ENCODE measurements at places on chromosomes 12 and 14.

GRCh38 chr14:32077081-32078022, at the start of gene ARHGAP5:
TSS of gene ARHGAP5 (plus strand) at chr14:32077304. CDS start at chr14:32090670, 13,366 bp downstream.
- peak; percentile 46 for DNase-seq

- no peak for DNase-seq
Observed at GRCh38 chr12:107518868-107519267, 166.7 kb upstream of the PWP1 start.

DNA sequence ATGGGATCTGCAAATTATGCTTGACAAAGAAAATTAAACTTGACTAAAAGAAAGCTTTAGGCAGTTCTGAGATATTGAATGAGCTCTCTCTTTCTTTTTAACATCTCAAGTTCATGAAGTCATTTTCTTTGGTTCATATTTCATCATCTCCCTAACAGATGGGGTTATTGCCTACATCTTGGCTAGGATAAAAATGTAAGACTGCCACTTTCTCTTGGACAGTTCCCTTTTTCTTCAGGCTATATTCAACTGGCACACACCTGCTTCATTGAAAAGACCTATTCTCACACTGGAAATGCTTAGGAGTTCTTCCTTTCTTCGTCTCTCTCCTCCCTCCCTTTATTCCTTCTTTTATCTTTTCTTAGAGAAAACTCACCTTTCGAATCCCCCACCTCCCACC, 355.9 kb upstream of the SEL1L start:
- no peak for DNase-seq

DNA sequence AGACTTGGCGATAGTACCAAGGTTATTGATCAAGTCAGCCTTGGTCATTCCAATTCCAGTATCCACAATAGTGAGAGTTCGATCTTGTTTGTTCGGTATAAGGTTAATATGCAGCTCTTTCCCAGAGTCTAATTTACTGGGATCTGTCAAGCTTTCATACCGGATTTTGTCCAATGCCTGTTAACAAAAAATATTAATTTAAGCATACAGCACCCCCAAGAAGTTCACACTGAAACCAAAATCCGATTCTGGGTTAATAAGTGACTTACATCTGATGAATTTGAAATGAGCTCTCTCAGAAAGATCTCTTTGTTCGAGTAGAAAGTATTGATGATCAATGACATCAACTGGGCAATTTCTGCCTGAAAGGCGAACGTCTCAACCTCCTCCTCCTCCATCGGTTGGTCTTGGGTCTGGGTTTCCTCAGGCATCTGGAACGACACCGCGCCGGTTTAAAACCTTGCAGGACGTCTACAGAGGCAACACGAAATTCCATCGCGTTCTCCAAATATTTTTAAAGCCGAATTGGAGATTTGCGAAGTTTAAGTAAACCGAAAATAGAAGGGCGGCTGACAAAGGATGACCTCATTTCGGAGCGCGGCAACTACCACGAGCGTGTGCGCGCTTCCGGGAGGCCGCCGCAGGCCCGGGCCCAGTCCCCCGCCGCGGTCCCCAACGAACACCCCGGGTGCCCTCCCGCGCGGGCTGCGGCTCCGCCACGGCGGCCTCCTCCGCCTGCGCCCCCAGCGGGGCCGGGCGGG, 716 bp downstream of the HSP90AA1 start:
- peak; percentile 44 for DNase-seq

GRCh38 chr14:86815341-86815740, 1177.6 kb downstream of the GALC start:
- no peak for DNase-seq

GRCh38 chr12:15534322-15534721, 212.0 kb downstream of the PTPRO start:
- DNase-seq, result no peak

DNA sequence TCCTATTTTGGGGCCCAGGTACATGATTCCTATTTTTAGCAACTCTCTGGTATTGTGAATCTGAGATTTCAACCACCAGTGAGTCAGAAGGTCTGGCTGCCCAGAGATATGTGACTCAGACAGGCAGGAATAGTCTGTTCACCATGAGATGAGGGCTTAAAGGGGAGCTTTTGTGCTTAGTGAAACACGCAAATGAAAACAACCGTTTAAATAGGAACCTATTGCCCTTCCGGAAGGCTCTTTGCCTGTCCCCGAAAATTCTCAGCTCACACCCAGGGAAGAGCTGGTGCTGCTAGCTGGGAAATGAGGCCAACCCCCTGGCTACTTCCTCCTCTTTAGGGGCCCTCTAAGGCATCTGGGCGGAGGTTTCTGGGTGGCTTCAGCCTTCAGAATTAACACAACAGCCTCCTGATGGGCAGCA, 283.6 kb downstream of the CACNA1C start:
- peak; percentile 99 for DNase-seq

- DNase-seq, result no peak
Observed at GRCh38 chr12:126534495-126534894, 1469.3 kb downstream of the AACS start.

DNA sequence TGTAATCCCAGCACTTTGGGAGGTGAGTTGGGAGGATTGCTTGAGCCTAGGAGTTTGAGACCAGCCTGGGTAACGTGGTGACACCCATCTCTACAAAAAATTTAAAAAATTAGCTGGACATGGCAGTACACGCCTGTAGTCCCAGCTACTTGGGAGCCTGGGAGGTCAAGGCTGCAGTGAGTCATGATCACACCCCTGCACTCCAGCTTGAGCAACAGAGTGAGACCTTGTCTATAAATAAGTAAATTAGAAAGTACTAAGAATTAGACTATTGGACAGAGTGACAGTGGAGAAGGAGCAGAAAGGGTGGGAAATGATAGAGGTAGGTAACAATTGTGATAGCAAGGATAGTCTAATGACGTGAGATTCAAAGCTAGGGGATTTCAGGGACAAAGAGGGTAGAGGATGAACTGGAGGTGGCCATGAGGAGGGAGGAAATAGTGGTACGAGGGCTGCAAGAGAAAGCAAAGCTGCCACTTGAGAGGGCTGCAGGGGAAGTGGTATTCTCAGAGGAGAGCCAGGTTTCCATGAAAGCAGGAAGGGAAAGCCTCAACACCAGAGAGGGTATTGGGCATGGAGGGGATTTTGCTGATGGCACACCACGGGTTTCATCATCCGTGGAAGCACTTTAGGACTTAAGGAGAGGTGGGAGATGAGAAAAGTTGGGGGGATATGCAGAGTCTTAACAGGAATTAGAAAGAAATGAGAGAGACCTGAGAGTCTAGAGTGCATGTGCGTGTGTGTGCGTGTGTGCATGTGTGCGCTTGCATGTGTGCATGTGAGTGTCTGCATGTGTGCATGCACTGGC, 85.6 kb downstream of the SYNE2 start:
- DNase-seq, result no peak

DNA sequence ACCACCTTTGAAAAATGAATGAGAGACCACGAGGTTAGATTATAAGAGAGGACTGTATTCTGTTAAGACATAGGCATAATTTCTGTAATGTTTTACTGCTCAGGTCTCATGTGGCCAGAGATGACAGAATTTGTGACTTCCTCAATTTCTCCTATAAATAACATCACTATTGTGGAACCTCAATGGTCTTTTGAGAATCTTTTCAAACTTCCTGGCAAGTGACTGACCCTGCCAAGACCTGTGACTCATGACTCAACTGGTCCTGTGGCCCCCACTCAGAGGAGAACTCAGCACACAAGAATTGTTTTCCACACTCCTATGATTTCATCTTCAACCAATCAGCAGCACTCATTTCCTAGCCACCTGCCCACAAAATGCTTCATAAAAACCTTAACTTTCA, 508.2 kb upstream of the ATP2B1 start:
- peak; percentile 75 for DNase-seq

GRCh38 chr12:18811273-18811672, 73.4 kb downstream of the CAPZA3 start:
- DNase-seq, result no peak

DNA sequence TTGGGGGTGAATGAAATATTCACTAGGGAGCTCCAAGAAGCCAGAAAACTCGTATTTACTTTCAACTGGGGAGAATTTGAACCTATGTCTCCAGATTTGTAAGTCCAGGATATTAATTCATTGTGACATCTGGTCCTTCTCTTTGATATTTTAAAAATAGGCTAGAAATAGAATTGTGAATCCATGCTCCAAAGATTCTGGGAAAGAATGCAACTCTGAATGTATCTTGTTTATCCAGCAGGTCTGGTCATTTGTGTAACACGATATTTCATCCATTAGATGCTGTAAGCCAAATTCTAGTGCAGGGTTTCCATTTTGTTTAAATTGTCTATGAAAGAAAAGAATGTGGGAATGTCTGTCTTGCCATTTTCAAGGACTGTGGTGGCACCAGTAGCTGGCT, 334.7 kb downstream of the BMP4 start:
- DNase-seq, result no peak

DNA sequence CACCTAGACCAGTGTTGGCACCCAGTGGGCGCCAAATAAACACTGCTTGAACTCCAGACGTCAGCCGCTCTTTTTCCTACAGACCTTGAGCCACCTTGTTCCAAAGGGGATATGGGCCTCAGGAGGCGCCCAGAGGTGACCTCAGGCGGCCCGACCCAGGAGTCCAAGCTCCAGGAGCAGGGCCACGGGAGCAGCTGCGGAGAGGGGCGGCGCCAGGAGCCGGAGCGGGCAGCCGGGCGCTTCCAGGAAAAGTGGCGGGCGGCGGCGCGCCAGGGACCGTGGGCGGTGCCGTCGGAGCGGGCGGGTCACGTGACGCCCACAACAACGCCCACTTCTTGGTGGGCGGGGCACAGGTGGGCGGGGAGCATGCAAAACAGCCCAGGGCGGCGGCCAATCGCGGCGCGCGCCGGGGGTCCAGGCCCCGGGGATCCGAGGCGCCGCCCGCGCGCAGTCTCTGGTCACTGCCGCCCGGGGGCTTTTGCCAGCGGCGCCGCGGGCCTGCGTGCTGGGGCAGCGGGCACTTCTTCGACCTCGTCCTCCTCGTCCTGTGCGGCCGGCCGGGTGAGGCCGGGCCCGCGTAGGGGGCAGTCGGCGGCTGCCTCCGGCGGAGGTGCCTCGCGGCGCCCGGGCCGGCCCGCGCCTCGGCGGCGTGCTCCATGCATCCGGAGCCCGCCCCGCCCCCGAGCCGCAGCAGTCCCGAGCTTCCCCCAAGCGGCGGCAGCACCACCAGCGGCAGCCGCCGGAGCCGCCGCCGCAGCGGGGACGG, at the start of gene ORAI1:
ORAI1 (plus strand) TSS at position 444 of the 766 bp plus-strand sequence.
- peak; percentile 92 for DNase-seq

DNA sequence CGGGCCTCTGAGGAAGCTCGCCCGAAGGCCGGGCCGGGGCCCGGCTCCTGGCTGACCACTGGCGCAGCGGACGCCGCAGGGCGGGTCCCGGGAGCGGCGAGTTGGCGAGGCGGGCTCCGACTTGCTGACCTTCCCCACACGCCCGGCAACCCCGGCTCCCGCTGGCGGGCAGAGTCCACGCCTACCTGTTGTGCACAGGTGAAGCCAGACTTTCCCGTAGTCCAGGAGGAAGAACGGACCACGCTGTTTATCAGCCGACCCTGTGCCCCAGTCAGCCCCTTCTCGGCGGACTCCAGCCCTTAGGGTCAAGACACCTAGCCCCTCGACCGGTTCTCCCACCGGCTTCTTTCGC, 407 bp downstream of the HEATR5A start:
- no peak for DNase-seq

DNA sequence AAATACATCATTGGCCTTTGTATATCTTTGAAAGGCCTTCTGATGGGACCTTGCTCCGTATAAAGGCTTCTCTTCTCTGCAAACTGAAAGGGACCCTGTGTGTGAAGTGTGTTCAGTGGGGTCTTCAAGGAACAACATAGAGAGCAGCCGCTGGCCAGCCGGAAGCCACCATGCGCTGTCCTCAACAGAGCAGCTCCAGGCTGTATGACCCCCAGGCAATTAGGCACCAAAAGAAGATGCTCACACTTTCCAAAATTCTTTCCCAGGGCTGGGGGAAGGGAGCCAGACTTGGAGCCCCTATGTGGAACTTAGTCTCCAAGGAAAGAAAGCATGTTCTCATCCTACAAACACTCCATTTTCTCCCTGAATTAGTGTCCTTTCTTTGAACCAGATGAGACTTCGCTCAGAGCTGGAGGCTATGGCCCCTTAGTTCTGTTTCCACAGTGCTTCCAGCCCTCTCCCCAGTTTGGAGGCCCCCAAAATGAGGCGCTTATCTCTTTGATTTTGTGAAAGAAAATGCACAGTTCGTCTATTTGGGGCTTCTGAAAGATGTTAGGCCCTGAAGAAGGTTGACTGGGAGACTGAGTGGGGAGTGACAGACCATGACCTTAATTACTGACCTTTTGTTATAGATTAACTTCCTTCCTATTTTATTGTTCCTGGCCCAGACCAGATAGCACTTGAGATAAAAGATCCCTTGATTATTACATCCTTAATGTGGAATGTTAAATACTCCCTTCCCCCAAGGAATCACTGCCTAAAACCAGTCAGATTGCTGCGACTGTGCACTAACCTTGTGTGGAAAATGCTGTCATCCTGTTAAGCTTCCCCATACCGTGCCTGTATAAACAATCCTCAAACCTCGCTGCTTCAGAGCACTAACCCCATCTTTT, 128.3 kb upstream of the FGD4 start:
- peak; percentile 26 for DNase-seq

DNA sequence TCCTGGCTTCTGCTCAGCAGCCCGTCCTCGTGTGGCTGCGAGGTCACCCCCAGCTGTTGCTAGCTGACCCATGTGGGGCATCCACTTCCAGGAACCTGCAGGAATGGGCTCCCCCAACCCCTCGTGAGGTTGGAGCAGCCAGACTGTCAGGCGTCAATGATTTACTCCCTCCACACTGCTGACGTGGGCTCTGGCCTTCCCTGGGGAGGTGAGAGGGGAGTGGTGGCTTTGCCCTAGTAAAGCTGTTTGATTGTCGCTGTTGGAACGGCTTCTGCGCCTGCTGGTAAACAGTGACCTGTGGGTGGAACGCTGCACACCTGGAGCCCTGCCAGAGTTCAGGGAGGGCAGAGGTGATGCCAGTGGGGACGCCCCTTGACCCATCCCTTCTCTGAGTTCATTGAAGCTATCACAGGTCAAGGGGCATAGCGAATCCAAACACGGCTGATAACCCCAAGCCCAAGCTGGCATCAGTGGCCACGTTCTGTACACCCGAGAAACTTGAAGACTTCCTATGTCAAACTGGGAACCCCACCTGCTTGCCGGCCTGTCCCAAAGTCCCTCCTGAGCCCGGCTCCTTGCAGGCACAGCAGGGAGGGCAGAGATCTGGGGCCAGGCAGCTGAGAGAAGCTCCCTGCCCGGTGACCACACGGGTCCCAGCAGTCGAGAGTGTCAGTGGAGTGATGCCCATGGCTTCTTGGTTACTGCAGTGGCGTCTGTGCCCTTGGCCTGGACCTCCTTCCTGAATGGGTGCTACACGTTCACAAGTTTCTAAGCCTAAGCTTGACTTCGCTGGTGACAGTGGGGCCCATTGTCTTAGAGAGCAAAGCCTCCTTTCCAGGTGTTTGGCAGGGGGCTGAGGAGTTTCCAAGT, 2.7 kb downstream of the ASPG start:
- no peak for DNase-seq

- no peak for DNase-seq
Observed at GRCh38 chr12:31594681-31595080, 3.7 kb upstream of the DENND5B start.

GRCh38 chr14:68499451-68499850, 293.4 kb downstream of the ZFP36L1 start:
- DNase-seq, result no peak

DNA sequence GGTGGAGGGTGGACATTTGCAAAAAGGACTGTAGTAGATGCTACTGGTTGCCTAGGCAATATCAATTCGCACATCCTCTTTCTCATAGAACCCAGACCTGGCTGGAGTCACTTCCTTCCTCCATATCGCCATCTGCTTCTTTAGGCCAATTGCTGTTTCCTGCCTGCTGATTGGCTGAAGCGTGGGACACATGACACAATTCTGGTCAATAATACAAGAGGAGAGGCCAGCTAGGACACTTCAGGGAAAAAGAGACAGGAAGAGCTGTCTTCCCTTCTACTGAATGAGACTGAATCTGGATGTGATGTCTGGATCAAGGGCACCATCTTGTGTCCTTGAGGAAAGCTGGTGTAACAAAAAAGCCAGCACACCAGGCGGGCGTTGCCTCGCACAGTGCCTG, 53.8 kb downstream of the TRPV4 start:
- DNase-seq, result peak; percentile 36
